ENCODE measurements at places on chromosomes 7 and 10.
A peak's percentile ranks its signal among the peaks of the same experiment; 100 is the strongest.

- DNase-seq: no peak
These were observed 25.1 kb upstream of the FAM20C start for GRCh38 chr7:167090-167855.

DNA sequence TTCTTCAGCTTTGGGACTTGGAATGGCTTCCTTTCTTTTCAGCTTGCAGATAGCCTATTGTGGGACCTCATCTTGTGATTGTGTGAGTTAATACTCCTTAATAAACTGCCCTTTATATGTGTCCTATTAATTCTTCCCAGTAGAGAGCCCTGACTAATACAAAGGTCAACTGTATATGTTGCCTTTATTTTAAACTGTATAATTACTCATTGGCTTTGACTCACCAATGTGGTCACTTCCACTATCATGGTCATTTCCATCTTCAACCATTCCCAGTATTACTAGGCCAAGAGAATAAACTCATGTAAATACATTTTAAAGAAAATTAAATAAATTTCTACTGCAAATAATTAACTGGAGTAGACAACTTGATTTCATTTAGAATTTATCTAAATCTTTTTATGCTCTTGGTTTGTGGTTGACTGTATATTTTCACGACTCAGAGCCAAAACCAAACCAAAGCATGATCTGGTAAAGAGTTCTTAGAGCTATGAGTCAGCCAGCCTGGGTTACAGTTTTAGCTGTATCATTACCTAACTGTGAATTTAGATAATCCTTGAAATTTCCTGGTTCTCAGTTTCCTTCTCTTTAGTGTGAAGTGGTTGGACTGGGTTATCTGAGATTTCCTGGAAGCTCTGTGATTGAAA lies 188.4 kb downstream of the PPP1R3A start:
- DNase-seq: peak; percentile 45

DNA sequence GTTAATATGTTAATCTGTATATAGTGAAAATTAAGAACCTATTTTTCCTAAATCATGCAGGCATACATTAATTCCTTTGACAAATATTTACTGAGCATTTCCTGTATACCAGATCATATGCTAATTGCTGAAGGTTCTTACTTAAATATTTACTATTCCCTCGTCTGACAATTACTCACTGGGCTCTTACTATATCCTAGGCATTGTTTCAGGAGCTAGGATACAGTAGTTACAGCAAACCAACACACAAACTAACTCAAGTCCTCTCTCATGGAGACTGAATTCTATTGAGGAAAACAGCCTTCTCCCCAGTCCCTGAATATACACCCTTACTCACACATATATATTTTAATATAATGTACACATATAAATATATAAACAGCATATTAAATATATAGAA lies 786.0 kb downstream of the NRG3 start:
- no peak for DNase-seq

GRCh38 chr7:139271718-139272628 lies 40.9 kb downstream of the UBN2 start:
- no peak for DNase-seq

DNA sequence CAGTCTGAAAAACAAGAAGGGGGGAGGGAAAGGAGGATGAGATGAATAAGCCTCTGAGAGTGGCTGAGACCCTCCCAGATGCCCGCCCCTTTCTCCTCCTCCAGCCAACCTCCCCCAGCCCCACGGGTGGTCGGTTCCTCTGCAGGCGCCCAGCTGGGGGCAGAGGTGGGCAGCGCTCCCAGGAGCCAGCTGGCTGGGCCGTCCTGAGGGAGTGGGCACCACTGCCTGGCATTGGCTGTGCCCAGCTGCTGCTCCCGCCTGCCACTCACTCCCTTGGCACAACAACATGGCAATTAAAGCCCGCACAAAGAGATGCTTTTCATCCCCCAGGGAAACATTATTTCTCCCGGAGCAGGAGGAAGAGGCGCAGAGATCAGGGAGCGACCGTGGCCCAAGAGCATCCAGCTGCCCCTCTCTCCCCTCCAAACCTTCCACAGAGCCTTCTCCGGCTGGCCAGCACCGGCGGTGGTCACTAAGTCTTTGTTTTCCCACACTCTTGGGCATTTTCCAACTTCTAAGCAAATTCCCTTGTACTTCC lies 107.2 kb downstream of the SPDYE5 start:
- DNase-seq: no peak

DNA sequence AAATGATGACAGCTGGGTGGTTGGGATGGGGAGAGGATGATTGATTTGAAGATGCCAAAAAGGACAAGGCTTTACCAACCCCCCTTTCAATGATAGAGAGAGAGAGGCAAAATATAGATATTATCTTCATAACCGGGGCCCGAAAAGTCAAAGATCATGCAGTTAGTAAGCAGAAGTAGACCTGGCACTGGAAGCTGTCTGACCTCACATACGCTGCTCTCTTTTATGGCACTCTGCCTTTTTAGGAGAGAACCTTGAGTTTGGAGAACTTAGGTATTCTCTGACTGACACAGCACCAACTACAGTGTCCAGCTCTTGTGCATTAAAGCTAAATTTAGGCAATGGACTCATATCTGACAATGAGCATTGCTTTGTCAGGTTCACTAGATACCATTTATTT lies 30.7 kb downstream of the CNNM2 start:
- no peak for DNase-seq

GRCh38 chr7:25714013-25714412 lies 438.0 kb upstream of the NFE2L3 start:
- DNase-seq: no peak

DNA sequence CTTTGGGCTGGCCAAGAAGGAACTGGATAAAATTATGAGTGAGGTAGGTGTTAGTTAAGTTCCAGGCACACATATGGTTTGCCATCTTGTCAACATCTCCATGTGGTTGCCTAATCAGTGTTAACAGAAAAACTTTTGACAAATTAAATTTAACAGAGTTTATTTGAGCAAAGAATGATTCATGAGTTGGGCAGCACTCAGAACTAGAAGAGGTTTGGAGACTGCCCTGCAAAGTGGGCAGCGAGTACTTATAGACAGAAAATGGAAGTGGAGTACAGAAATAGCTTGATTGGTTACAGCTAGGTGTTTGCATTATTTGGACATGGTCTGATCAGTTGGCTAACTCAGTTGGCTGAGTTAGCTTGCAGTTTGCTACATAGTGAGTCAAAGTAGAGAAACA lies 37.5 kb upstream of the AGK start:
- no peak for DNase-seq

- no peak for DNase-seq
These were observed 64.7 kb upstream of the ECHDC3 start for GRCh38 chr10:11677480-11677879.

DNA sequence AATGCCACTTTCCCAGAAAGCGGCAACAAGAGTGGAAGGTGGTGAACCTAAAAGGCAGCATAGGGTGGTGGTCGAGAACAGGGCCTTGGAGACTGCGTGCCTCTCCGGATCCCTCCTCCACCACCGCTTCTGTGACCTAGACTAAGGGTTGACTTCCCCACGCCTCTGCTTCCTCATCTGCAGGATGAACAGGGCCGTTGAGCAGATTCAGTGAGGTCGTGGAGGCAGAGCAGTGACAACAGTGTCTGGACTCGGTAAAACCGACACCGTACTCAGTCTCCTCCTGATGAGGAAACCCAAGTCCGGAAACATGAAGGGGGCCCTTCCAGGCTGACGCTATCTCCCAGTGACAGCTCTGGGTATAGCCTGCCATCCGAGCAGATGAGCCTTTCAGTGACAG lies 162.6 kb downstream of the CELF2 start:
- DNase-seq: no peak

- no peak for DNase-seq
These were observed 163.2 kb downstream of the SEM1 start for GRCh38 chr7:96546426-96546825.

- DNase-seq: no peak
These were observed 127.1 kb downstream of the CLEC2L start for GRCh38 chr7:139650429-139651100.
